ENCODE measurements at places on chromosomes 1 and 21.

DNA sequence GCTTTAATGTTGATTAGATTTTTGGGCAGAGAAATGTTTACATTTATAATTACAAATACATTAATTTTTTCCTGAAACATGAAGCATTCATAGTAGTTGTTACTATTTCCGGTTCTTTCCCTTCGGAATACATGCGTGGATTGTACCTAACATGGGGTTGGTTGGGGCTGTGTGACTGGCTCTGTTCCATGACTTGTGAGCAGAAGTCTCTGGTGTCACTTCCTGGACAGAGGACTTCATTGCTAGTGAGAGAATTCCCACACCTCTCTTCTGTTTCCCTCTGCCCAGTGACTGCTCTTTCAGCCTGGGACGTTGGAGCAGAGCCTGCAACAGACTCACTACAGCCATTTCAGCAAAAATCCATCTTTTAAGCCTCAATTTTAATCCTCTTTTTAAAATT lies 231.4 kb downstream of the GRIK1 start:
- DNase-seq: no peak

DNA sequence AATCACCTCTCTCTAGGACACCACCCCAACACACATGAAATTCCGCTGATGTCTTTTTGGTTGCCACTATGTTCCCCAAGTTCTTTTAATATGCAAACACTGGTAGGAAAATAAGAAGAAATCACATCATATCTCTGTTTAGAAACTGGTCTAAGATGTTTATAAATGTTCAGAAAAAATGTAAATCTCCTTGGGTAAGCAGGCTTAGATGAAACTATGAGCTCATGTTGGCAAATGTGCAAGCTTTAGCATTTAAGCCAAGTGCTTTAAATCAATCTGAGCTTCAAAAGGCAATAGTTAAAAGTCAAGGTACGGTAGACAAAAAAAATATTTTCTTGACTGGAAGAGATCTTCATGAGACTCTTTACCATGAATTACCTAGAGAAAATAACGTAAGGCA lies 25.2 kb upstream of the SLAMF9 start:
- no peak for DNase-seq

DNA sequence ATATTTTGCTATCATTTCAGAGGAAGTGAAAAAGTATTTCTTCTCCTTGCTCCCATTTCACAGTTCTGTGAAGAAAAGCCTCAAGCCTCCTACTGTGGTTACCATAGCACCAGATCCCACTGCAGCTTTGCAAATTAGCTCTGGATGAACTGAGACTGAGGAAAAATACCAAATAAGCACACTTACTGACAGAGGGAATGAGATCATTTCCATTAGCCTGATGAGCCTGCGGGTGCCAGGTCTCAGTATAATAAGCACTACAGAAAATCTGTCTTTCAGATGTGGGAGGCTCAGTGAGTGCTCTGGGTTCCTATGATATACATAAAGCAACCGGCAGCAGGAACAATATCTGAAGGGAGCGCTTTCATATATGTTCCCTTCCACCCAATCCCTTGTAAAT lies 21.4 kb downstream of the XKR8 start:
- no peak for DNase-seq

DNA sequence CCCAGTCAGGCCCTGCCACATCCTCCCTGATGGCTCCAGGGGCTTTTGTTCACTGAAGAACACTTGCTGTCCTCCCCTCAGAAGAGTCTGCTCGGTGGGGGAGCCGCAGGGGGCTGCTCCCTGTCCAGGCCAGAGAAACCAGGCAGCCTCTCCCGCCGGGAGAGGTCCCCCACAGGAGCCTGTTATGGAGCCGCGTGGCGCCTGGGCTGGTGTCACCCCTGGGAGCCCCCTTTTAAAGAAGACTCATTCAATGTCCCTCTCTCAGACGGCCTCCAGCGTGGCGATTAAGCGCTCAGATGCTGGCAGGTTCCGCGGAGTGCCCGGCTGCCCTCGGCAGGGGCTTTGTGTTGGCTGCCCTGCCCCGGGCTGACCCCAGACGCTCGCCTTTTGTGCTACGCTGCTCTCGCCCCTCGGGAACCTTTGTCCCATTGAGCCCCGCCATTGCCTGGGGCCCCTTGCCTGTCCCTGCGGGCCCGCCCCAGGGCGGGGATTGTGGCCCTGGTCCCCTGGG lies 43.1 kb downstream of the SKI start:
- no peak for DNase-seq

GRCh38 chr1:39205102-39205780 lies 746 bp downstream of the MACF1 start:
- DNase-seq: peak; percentile 76

DNA sequence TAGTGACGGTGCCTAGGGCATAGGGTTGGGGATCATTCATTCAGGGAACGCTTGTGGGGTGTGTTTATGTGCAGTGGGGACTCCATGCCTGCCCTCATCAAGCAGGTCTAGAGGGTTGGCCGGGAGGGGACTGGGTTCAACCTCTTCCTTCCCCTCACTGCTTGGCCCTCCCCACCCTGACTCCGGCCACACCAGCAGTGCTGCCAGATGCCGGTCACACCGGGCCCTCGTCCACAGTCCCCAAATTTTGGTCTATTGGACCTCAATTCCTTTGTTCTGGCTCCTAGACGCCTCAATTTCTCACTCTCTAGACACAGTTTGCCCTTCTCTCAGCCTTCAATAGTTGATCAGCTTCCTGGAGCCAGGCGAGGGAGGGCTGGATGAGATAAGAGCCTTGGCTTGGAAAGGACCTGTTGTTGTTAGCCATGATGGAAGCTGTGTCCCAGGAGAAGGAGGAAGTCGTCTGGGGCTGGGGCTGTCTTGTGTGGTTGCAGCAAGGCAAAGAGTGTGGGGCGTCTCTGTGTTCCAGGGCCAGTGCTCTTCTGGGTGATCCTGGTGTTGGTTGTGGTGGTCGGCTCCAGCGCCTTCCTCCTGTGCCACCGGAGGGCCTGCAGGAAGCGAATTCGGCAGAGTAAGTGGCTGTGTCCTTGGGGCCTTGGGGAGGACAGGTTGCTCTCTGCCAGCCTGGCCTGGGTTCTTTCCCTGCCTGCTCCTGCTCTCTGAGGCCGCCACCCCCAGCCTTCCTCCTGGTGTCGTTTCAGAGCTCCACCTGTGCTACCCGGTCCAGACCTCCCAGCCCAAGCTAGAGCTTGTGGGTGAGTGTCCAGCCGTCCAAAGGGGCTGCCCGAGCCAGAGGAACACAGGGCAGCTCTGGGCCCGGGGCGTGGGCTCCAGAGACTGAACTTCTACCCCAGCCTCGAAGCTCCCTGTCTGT lies 41.1 kb upstream of the TNFRSF1B start:
- DNase-seq: no peak

DNA sequence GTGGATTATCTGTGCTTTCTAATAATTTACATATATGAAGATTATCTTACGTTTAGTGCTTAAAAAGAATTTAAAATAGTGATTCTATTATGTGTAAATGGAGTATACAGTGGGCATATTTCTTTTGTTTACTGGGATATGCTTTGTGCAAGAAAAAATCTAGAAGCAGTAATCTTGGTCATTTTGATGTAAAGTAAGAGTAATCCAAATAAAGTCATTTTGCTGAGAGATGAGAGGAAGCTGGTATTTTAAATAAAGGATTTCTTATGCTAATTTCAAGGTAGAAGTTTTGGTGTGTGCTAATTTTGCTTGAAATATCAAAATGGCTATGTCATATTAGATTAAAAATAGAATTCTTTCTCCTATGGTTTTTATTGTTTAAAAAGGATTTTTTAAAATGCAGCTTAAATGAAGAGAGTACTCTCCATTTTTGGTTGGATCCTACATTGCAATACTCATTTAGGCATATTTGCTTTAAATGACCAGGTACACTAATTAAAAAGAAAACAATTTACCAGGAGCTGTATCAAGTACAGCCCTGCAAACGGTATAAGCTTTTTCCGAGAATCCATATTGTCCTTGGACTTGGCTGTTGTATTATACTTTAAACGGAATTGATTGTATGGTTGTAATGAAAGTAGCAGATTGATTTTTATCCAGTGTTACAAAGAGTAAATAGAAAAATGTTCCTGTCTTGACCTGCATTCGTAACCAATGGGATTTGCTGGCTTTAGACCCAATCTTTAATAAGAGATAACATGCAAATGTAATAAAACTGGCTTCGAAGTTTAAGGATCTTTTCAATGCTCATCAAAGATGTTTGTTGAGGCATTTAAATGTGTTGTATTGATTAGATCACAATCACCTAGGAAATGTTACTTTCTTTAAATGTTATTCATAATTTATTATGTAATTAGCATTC lies 574.7 kb downstream of the USP25 start:
- no peak for DNase-seq

DNA sequence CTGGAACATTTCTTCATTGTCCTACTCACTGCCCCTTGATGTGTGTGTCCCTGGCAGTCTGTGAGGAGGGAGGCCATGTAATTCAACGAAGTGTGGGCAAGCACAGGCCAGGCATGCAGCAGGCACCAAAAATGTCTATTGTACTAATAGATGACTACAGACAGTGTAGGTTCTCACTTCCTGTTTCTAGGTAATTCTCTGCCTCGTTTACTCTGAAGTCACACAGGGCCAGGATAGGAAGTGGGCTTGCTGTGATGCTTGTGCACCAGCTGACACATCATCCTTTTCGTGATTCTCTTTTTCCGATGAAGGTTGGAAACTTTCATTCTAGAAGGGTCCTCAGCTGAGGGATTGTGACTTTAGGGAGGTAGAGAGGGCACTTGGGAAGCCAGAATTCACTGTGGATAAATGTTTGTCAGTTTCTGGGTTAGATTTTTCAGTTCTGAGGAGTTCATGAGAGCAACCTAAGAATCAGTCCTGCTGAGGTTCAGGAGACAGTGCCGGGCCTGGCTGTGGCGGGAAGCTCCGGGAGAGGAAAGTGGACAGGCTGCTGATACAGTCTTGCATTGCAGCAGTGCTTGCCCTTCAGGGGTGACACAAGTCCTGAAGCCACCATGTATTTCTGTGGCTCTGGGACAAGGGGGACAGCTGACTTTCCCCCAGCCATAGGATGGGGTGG lies 4.3 kb upstream of the CSF1 start:
- no peak for DNase-seq

DNA sequence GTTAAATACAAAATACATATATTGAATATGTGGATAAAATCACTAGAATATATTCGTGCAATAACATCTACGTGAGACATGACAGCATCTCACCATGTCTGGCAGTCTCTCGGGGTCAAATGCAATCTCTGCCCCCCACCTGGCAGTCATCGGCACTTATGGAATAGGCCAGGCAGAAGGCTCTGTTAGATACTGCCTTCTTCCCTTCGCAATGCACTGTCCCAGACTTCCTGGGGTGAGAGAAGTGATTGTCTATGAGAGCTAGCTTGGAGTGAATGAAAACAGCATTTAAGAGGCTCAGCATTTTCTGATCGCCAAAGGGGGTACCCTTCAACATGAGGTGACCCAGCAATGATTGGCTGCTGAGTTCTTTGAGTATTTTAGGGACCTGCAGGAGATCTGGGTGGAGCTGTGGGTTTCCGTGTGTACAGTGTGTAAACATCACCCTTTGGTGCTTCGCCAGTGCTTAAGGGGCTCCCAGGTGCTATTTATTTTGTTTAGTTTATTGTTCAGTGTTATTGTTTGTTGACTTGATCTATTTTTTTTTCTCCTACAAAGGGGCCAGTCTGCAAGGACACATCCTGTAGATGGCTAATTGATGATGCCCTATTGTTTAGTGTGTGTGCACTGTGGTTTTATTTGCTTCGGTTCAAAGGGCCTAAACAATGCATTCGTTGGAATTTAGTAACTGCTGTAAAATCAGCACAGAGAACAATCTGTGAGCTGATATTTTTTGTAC lies 10.2 kb downstream of the ERG start:
- DNase-seq: no peak

GRCh38 chr1:25889470-25889869 lies 14.0 kb upstream of the PAQR7 start:
- DNase-seq: peak; percentile 4

DNA sequence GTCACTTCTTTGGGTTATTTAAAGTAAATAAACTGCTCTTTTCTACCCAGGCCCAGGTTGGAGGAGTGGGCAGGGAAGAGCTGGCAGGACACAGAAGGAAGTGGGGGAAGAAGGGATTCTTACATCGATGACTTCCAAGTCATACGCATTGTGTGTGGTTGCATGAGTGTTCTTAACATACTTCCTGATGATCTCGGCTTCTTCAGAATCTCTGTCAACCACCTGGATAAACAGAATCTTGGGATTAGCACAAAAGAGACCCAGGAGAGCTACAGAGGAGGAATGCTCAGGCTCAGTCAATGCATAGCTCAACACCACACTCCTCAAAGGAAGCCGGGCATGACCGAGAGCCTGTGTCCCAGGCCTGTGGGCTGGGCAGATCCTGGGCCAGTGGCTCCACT lies 42.1 kb downstream of the PARP1 start:
- DNase-seq: peak; percentile 29

DNA sequence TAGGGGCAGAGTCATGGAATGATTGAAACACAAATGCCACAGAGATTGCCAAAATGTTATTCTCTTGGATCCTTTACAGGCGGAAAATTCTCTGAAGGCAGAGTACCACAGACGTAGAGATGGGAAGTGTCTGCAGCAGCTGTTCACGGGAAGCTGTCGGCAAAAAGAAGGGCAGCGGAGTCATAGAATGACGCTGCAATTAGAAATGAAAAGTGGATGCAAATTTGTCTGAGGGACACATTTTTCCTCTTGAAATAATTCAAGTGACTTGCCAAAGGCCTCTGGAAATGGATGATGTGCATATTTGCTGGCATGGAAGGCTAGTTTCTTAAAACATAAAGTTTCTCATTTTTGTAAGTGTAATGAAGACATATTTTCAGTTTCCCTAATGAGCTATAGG lies 77.5 kb upstream of the PLD5 start:
- DNase-seq: no peak

DNA sequence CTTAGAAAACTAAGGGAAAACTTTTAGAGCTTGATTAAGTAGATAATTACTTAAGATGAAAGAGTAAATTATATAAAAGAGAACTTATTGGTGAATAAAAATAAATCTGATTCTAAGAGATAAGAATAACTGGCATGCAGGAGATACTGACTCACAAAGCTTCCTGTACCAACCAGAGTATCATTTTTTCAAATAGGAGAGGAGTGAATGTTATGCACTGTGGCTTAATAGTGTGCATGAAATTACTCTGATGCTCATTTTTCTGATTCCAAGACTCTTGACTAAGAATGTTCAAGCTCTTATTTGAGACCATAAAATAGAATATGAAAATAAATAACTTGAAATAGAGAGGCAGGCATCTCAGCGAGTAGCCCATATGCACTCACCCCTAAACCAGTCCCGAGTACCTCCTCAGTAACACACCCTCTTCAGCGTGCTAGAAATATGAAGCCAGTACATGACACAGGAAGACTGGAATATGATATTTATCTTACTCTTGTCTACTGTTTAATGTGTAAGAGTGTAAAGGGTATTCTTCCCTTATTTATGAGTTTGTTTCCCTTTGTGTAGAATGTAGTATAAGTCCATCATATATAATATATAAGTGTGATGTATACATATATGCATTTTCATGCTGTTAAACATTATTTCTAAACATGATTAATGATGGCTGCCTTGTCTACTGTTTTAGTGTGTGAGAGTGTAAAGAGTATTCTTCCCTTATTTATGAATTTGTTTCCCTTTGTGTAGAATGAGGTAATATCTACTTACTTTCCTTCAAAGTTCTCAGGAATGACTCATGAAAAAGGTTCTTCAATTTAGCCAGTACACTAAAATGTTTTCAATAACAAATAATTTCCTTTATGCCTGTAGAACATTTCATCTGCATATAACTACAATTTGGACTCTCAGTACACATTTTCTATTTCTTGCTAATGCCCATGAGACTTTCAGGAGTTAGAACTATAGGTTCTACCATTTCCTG lies 99.2 kb upstream of the PALMD start:
- DNase-seq: no peak
